ENCODE measurements at places on chromosomes 6 and 20. TPM values are rescaled to one million over a fixed set of nuclear protein-coding genes. Genes with fewer than 3 reads are reported as not detected.

DNA sequence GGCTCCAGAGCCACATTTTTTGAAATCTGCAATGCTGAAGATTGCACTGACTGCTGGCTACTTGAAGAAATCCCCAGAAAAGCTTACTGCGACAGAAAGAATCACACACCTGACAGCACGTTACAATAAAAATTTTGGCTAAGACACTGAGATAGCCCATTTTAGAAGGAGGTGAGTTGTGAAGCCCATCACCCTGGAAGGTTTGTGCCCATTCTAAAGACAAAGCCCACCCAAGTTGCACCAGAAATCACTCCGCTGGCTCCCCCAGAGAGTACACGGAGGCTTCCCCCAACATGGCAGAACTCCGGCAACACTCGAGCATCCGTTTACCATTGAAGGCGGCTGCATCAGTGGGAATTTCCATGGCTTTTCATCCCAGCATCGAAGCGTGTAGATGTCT, 29.4 kb downstream of the LPA start:
- no peak for DNase-seq

- DNase-seq = no peak
Observed at GRCh38 chr6:31930962-31931361, 3.4 kb downstream of the C2 start.

Gene BICRAL
- 3.3 TPM for polyA plus RNA-seq

Gene BPIFB1
- not detected for polyA plus RNA-seq

Gene MPIG6B
- polyA plus RNA-seq = not detected
